Gastroesophageal sphincter (tissue), 4 donors: ENCODE measurements at places on chromosomes 6 and 20. TPM values are rescaled to one million over a fixed set of nuclear protein-coding genes. Genes with fewer than 3 reads are reported as not detected.
A peak's percentile ranks its signal among the peaks of the same experiment; 100 is the strongest.

DNA sequence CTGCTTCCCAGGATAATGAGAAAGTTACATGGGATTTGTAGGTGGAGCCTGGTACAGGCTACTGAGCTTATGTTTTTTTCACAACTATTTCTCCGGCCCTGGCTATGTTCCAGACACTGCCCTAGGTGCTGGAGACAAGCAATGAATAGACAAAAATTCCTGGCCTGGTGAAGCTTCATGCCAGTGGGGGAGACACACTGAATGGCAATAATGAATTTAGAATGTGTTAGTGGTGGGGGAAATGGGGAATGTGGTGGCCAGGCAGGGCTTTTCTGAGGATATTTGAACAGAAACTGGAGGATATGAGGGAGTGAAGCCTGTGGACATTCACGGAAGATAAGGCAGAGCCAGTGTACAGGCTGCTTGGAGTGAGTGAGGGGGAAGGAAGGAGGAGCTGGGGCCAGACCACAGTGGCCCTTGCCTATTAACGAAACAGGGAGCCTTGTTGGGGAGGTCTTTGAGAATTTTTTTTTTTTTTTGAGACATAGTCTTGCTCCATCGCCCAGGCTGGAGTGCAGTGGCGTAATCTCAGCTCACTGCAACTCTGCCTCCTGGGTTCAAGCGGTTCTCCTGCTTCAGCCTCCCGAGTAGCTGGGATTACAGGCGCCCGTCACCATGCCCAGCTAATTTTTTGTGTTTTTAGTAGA, 6.6 kb downstream of the FOXS1 start:
- no peak for ATAC-seq

DNA sequence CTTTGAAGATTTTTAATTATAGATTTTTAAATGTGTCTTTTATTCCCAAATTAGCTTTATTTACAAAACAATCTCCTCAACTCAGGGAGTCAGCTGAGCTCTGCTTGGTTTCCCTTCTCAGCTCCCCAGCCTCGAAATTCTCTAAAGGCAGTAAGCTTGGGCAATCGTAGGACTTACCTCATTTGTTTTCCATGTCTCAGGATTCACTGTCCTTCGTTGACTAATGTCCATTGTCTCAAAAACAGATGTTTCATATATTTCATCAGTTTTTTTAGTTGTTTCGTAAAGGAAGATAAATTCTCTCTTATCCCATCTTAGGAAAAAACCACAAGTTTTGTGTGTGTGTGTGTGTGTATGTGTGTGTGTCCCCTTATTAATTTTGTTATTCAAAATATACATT, 102.2 kb upstream of the ADGRF1 start:
- peak; percentile 80 for ATAC-seq

The TRIM15 gene
- total RNA-seq: not detected

- no peak for ATAC-seq
These were observed 242.2 kb downstream of the CDH26 start for GRCh38 chr20:60200305-60200918.

The OPRM1 gene
- 0.40 TPM for total RNA-seq

DNA sequence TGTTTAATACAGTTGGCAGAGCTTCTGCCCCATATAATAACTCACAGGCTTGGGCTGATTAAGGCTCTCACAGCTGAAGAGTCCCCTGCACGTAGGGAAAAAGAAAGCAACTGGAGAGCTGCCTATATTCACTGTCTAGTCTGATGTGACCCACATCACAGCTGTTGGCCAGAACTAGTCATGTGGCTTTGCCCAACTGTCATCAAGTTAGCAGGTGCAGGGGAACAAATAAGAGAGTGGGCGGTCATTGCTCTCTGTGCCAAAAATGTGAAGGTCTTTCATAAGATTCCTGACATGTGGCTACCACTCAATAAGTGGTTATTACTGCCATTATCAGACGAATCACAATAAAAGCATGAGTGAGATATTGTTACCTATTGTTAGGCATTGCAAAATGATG, 665.2 kb downstream of the DOK5 start:
- no peak for ATAC-seq

DNA sequence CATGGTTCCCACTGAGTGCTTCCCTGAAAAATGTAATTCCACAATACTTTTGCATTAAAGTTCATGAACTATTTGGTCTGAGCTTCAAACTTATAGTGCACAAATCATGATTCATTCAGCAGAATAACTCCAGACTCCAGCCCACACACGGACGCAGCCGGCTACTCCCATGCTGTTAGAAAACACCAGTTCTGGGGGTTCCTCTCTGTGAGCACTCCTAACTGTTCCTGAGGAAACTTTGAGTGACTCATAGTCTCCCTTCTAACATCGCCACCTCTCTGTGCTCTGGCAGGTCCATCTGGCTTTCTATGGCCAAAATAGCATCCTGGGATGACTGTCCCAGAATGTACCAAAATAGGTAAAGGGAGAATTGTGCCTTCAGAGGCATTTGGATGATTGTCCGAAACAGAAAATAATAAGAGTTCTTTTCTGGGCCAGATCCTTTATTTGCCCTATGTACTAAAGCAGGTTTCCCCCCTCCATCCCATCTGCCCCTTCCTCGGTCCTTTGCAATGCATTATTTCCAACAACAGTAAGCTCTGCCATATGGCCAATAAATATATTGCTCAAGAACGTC, 32.3 kb upstream of the LY86 start:
- peak; percentile 25 for ATAC-seq

The C6orf118 gene
- not detected for total RNA-seq

The CRISP2 gene
- total RNA-seq: not detected

The PCMTD2 gene
- 48.4 TPM for total RNA-seq

- ATAC-seq: no peak
These were observed 73.9 kb upstream of the SLC22A16 start for GRCh38 chr6:110550353-110550752.

The KIF13A gene
- total RNA-seq: 98.9 TPM

The PNPLA1 gene
- total RNA-seq: not detected

GRCh38 chr6:23705697-23706096, 420.3 kb upstream of the NRSN1 start:
- ATAC-seq: no peak

The HCRTR2 gene
- not detected for total RNA-seq

GRCh38 chr6:12200761-12201160, 89.4 kb upstream of the EDN1 start:
- ATAC-seq: no peak

The DEFB132 gene
- total RNA-seq: not detected

- ATAC-seq: peak; percentile 92
These were observed 88.0 kb downstream of the FAM217A start for GRCh38 chr6:3990692-3991491.

The FAXC gene
- total RNA-seq: 23.2 TPM

- no peak for ATAC-seq
These were observed 41.6 kb downstream of the PRND start for GRCh38 chr20:4763261-4763660.

DNA sequence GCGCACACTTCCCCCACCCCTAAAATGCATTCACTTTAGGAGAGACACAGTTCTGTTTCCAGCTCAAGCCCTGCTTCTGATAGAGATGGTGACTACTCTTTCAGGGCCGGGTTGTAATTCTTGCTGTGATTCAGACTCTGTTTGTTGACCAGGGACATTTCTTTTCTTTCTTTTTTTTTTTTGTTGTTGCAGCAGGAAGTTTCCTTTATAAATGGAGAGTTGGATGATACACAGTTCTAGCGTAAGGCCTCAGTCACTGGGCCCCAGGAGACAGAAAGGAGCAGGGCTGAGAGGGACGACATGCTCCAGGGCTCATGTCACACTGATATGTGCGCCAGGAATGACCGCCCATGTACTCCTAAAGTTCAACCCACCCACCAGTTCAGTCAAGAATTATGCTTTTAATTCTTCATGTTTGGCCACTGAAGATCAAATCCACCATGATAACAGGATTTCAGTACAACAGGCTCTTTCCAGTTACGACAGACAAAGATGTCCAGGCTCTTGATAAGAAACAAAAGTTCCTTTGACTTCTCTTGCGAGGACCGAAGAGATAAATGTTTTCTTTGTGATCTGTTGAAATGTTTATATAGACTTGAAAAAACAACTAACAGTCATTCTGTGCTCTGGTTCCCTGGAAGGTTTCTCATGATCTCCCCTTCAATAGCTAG, 142.5 kb downstream of the CD164 start:
- peak; percentile 3 for ATAC-seq

The ADTRP gene
- total RNA-seq: 0.23 TPM

The LRRN4 gene
- total RNA-seq: not detected

The ZNF334 gene
- 1.6 TPM for total RNA-seq

GRCh38 chr20:8721098-8721497, 347.8 kb upstream of the PLCB4 start:
- peak; percentile 62 for ATAC-seq

DNA sequence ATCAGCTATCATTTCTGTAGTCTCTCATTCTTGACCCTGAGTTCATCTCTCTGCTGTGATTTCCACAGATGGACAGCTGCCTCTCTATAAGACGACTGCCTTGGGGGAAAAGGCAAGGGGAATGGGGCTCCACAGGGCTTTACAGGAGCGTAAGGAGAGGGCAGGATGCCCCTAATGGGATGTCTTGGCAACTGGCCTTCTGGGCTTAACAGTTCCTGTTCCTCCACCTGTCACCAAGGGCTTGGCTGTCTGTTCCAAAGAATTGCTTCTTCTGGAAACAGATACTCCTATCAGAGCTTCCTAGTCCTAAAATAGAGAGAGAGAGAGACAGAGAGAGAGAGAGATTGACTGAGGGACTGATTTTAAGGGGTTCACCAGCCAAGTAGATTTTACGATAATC, 181.9 kb downstream of the TMEM200A start:
- ATAC-seq: no peak

- ATAC-seq: no peak
These were observed 51.4 kb downstream of the TGM2 start for GRCh38 chr20:38113401-38114325.

- no peak for ATAC-seq
These were observed 225.1 kb upstream of the MANEA start for GRCh38 chr6:95352064-95352795.

DNA sequence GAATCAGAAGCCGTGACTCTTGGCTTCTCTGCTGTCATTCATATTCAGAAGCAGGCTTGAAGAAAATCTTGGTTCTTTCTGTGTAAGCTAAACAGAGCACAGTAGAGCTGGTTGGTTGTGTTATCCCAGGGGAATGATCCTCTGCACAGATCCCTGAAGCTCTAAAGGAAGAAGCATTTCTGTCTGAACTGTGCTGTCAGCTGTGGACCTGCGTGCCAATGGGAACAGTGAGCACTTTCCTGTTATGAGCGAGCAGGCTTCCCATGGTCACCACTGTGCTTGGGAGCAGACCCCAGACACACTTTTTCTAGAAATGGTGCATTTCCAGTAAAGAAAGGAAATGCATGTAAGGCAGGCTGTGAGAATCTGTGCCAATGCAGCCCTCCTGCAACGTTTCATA, 490.2 kb downstream of the EPM2A start:
- no peak for ATAC-seq

DNA sequence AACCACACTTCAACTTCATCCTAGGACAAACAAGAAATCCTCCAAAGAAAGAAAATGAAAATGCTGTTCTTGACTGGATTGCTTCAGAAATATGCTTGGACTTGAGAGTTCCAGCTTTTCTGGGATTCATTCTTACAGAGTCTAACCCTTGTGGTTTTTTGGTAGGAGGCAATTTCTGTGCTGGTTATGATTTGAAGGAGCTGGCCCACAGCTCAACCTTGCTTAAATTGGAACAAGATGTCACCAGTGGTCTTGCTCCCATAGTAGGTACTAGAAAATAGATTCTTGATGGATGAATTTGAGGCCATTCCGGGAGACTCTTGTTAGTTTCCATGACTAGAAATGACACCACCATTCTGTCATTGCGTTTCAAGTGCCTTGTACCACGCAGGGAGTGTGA, 54.3 kb upstream of the BMP6 start:
- ATAC-seq: no peak

DNA sequence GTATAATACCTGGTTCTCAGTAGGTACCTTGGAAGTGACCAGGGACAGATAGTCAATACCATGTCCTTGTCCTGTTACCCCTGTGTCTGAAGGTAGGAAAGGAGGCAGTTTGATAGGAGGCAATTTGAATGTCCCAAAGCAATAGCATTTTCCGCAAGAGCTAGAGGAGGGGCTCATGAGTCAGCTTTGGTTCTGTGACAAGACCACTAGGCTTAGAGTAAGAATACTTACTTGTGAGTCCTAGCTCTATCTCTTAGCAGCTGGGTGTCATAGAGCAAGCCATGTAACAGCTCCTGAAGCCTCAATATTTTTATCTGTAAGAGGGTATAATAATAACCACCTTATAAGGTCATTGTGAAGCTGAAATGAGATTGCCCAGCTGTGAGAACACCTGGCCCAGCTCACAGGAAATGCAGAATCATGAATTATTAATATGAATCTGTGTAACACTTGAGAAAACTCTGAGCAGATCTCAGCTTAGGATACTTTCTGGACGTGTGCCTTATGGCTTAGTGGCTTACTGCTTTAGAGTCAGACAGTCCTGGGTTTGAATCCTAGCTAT, 58.6 kb downstream of the DAAM2 start:
- no peak for ATAC-seq

GRCh38 chr6:89689732-89690131, 51.2 kb upstream of the LYRM2 start:
- no peak for ATAC-seq

The TMEM244 gene
- total RNA-seq: not detected

GRCh38 chr6:157679605-157680580, 143.2 kb upstream of the SNX9 start:
- no peak for ATAC-seq

DNA sequence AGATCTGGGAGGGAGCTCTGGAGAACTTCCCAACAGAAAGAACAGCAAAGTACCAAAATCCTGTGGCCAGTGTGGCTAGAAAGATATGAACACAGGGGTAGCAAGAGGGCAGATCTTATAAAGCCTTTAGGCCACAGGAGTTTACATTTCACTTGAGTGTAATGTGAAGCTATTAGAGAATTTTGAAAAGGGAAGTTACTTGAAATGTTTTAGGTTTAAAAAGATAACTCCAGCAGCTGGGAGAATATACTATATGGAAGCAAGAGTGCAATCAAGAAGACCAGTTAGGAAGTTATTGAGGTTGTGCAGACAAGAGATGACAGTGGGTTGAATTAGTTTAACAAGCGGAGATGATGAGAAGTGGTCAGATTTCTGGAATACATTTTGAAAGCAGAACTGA, 7.9 kb downstream of the SUPT3H start:
- ATAC-seq: no peak

- ATAC-seq: no peak
These were observed 36.7 kb downstream of the F13A1 start for GRCh38 chr6:6283746-6284145.

DNA sequence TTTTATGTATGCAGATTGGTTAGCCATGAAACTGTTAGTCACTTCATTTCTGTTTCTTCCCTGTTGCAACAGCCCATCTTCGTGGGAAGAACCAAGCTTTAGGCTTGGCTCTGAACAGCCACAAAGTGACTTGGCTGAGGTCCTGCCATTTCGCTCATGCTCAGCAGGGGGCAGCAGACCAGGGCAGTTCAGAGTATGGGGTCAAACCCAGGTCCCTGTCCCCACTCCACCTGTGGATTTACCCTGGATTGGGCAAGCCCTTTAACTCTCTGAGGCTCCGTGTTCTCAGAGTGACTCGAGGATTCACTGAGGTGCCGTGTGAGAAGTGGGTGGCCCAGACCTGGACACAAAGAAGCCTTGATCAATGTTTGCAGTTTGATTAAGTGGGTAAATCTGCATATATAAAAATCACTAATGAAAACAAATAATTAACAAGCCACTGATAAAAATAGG, 19.8 kb upstream of the MAP1LC3A start:
- ATAC-seq: peak; percentile 72
